ENCODE measurements at places on chromosomes 7 and 10.

DNA sequence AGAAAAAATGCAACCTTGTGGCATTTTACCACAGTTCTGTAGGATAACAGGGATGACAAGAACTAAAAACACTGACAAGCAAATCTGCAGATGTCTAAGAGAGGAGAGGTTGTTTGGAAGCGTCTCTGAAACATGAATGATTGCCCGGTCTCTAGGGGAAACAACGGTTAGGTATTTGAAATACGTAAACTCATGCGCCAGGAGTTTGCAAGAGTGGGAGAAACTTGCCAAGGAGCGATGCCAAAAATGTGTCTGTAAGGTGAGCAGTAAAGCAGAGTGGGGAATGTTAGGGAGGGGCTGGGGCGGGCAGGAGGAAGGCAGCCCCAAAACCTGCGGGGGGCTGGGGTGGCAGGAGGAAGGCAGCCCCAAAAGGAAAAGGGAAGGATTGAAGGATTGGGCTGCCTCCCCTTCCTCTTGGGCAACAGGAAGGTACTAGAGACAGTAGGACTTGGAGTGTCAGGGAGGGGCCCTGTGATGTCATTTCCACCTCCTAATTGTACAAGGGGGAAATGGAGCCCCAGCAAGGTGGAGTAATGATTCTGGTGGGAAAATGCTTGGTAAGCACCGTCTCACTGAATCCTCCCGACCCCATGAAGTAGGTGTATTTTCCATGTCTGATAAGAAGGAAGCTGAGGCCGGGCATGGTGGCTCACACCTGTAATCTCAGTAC is 33.2 kb upstream of the PLEKHA1 start:
- no peak for DNase-seq

DNA sequence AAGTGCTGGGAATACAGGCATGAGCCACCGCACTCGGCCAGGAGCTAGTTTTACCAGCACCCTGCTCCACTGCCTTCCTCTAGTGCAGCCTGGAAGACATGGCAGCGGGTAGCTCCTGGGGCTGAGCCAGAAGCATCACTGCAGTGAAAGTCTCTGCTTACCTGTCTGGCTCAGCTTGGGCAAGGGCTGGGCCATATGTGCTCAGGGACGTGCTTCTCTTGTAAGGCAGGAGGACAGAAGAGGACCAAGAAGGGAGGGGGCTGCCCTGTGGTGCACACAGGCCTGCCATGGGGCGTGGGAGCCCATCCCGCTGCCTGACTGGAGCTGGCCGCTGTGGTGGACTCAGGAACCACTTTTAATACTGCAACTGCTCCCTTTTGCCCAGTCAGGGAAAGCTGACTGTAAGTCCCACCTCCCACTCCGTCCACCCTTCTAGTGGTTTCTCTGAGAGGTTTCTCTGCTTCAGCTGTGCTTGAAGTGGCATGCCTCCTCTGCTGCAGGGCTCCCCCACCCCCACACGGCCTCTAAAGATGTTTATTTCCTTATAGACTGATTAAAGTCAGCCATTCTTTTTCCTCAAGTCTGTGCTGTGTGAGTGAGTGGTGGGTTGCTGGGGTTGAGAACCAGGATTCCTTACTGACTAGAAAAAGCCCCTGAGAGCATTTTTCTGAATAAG is 25.3 kb upstream of the C10orf95 start:
- no peak for DNase-seq

GRCh38 chr7:155533827-155534690 is 12.3 kb downstream of the CNPY1 start:
- no peak for DNase-seq

GRCh38 chr10:112298581-112298980 is 15.4 kb downstream of the TECTB start:
- no peak for DNase-seq

GRCh38 chr7:90459888-90460287 is 9.6 kb upstream of the PTTG1IP2 start:
- DNase-seq = no peak

DNA sequence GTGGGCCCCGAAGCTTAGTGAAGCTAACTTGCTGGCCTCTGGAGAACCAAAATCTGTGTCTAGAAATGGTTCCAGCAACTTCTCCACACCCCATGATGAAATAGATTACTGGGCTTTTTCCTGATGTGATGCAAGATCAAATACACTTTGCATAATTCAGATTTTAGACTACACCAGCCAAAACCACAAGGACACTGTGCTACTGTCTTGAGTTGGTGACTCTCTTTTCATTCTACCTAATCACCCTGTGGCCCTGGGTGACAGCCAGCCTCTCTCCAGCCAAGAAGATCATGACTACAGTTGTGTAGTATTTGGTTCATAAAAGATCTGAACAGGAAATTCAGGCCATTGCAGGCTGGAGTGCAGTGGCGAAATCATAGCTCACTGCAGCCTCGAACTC is 22.2 kb downstream of the AZGP1 start:
- DNase-seq = no peak

- DNase-seq = no peak
These were observed 103.0 kb upstream of the ANKRD1 start for GRCh38 chr10:91023700-91024398.

DNA sequence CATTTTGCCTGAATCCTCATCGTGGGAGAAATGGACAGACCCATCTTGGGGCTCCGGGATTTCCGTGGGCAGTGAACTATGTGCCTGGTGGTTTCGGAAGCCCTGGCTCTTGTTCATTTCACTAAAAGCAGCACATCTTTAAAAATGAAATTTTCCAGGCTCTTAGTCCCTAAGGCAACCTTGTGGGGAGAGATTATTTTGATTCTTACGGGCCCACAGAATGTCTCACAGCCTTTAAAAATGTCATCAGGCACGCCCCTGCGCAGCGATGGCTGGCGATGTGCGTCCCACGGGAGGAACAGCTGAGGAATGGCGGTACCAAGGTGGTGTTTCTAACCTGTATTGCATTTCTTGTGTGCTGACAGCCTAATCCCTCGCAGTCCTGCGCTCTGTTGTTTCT is 189.7 kb downstream of the CCDC3 start:
- no peak for DNase-seq

DNA sequence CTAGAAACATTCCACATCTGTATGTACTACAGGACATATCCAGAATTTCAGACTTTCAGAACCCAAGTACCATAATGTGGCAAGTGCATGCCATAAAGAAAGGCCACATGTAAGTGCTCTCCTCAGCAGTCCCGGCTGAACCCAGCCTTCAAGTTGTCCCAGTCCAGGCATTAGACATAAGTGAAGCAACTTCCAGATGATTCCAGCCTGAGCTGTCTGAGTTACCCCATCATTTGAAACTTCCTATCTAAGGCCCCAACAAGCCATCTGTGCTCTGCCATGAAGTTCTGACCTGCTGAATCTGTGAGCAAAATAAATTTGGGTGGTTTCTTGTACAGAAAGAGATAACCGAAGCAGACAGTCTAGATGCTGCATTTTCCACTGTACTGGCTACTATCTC is 218.8 kb downstream of the IPMK start:
- DNase-seq = no peak

- no peak for DNase-seq
These were observed 92.8 kb upstream of the KCND2 start for GRCh38 chr7:120180221-120180620.

GRCh38 chr7:135853499-135853898 is 104.9 kb upstream of the FAM180A start:
- DNase-seq = peak; percentile 87

DNA sequence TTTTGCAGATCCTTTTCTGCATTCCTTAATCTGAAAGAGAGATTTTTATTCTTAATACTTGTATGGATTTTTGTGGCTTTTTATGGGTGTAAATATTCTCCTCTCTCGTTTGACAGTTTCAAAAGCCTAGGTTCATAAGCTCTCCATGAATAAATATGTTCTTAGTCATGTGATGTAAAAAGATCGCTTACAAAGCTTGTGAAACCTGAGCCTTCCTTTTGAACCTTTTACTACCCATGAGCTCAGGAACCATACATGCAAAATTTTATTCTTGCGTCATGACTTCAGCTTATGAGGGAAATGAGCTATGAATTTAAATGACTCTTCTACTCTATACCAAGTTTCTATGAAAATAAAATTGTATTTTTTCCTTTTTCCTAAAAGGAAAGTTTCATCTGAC is 98.7 kb downstream of the POLL start:
- no peak for DNase-seq

DNA sequence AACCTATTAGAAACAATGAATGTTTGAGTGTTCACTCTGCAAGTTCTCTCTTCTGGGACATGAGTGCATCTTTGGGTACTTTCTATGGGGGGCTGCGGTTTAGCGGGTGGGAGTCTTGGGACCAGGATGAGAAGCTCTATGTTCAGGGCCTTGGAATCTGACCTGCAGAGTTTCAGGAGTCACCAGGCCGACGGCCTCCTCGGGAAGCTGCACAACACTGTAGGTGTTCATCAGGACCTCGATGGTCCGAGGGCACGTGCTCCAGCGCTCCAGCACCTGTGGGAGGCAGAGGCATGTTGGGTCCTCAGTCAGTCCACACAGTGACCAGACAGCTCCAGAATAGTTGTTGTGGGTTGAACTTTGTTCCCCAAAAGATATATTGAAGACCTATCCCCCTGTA is 8.9 kb upstream of the GBX1 start:
- no peak for DNase-seq

- no peak for DNase-seq
These were observed 42.6 kb upstream of the AMPH start for GRCh38 chr7:38673795-38674194.

- peak; percentile 29 for DNase-seq
These were observed 62.7 kb downstream of the ADCYAP1R1 start for GRCh38 chr7:31114593-31115343.

- no peak for DNase-seq
These were observed 203.4 kb downstream of the KIF20B start for GRCh38 chr10:89904755-89905154.

DNA sequence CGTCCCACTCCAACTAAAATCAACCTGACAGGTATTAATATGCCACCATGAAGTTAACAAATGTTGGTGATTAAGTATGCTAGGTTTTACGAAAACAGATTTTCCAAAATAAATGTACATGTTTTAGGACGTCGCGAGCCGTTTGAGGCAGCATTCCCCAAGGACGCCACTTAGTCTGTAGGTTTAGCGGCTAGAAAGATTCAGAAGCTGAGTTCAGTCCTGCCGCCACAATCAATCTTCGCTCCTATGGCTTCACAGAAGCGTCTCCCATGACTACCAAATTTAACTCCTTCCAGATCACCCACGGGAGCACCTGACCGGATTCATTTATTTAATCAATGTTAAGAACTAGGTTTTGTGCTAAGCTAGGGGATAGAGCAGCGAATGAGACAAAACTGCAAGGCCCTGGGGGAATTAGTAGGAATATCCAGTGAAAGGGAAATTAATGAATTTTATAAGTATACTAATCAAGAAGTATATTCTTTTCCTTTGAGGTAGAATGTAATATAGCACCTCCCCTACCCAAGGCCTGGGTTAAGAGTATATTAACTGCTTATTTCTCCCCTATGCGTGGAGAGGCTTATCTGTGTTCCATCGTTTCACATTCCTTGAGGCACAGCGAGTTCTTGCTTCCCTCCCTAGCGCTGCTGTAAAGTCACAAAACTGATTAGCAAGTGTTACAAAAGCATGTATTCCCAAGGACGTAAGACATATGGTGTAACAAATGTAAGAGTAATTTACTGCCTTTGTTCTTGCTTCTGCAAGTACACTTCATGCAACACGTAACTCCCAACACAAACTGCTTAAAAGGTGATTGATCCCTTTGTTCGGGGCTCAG is 994 bp upstream of the CYP51A1 start:
- peak; percentile 4 for DNase-seq

DNA sequence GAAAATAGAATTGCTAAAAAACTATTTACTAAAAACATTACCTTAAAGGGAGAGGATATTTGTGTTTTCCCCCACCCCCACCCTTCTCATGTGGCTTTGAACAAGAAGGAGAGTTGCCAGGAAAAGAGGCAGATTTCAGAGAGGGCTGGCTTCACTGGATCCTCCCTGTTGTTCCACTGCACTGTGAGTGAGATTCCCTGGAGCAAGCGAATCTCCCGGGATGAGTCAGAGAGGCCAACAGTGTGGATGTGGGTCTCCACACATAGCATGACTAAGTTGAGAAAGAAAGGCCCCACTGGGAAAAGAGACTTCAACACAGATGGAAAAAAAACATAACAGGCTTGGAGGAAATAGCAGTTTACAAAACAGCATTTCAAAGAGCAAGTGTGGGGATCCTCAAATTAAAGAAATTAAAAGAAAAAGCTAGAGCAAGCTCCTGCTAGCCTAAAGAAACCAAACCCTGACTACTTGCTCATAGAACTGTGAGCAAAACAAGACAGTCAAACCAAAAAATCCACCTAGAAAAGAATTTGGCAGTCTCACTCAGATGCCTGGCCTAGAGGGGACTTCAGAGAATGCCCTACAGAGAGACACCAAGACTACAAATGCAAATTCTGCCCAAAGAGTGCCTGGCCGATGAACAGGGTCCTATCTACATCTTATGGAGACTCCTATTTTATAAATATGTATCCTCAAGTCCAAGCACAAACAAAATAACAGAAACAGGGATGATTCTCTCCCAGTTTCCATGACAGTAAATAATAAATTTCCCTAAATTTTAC is 3.4 kb downstream of the CAV1 start:
- DNase-seq = peak; percentile 59

DNA sequence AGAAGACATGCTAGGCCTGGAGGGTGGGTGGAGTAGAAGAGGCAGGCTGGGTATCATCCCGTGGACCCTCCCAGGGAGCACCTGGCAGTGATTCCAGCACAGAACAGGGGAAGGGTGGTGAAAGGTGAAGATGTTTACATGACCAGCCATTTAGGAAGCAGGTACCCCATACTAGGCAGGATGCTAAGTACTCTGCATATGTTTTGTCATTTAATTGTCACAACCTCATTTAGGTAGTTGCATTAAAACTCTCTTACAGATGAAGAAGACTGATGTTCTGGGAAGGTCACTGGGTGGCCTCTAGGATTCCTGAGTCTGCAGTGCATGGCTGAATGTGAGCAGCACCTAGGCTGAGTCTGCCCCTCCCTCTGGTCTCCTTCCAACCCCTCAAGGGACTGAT is 15.2 kb downstream of the ITPRIP start:
- DNase-seq = no peak

- peak; percentile 85 for DNase-seq
These were observed 2.1 kb upstream of the COX19 start for GRCh38 chr7:977326-978048.

GRCh38 chr7:158541346-158542010 is 46.1 kb downstream of the PTPRN2 start:
- DNase-seq = no peak

DNA sequence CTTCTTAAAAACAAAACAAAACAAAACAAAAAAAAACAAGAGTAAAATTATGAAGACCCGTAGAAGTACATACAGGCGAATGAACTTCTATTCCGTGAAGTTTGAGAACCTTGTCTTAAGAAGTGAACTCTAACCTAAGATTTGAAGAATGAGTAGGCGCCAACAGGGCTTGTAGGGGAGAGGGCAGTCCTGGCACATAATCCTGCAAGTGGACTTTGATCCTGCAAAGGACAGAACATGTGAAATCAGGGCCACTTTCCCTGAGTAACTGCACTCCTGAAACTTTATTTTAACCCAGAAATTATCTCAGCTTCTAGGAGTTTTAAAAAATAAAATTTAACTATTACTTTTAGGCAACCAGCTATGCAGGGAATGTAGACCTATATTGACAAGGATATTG is 62.0 kb downstream of the GNAT3 start:
- no peak for DNase-seq
